ENCODE measurements at places on chromosomes 5 and 9.

- no peak for DNase-seq
These were observed 132.8 kb upstream of the MPDZ start for GRCh38 chr9:13412331-13412730.

GRCh38 chr5:142405814-142406395 is 81.1 kb upstream of the SPRY4 start:
- no peak for DNase-seq

- no peak for DNase-seq
These were observed 11.3 kb downstream of the RAPGEF1 start for GRCh38 chr9:131728546-131728910.

- no peak for DNase-seq
These were observed 31.4 kb downstream of the FAM174A start for GRCh38 chr5:100566382-100567141.

DNA sequence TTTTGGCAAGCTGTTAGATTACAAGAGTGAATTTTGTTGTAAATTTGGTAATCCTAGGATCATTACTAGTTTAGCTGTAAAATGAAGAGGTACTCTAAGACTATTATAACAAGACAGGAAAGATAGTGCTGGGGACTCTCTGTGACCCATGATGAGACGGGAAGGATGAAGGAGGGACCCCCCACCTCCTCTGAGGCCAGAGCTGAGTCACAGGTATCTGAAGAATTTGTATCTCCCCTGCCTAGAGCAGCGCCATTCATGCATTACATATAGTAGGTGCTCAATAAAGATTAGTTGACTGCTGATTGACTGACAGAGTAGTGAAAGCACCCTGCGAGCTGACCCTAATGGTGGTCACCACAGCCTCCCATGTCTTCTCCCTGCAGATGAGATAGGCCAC is 202.8 kb downstream of the SNX18 start:
- no peak for DNase-seq

- DNase-seq: no peak
These were observed 25.9 kb upstream of the TAL2 start for GRCh38 chr9:105636331-105636730.

DNA sequence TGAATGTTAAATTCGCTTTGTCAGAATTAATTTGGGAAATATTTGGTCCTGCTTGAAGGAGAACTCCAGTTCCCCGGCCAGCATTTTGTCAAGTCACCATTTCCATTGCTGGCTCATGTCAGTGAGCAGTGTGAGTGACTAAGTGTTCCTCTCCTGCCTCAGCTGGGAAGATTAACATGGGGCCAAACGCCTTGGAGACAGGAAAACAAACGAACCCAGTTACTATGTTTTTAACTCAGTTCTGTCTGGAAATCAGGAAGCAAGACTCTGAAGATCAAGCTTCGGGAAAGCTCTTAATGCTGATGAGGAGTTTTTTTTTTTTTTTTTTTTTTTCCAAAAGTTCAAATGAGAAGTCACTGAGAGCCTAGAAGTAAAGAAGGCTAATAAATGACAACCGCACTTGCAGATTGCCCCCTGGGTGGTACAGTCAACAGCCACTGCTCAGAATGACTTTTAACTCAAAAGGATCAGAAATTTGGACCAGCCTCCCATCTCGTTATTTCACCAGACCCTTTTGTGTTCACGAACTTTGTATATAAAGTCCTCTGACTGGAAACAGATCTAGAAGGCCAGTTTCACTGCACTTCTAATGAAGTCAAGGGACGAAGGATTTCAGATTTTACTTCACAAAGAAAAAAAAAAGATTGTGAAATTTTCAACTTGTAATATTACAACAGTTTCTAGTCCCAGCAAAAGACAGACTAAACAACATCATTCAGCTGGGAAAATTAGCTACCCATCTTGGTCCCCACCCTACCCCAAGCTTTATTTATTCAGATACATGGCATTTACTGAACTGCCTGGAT is 121.3 kb downstream of the LHFPL2 start:
- DNase-seq: peak; percentile 82

- peak; percentile 17 for DNase-seq
These were observed 49.0 kb downstream of the PSD2 start for GRCh38 chr5:139844472-139845145.

DNA sequence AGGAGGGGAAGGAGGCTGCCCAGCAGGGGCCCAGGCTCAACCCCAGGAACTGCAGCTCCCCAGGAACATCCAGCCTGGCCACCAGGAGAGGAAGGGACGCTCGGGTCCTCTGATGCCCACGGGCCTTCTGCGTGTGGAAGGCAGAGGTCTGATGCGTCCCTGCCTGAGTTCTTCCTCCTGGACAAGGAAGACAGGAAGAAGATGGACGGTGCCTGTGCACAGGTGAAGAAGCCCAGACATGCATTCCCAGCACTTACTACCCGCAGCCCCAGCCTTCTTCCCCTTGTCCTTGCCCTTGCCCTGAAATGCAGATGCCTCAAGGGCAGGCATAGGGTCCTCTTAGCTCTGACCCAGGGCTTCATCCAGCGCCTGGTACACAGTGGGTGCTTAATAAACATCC is 56.7 kb upstream of the IRX1 start:
- no peak for DNase-seq

GRCh38 chr5:138649775-138650174 is 74.6 kb upstream of the HSPA9 start:
- DNase-seq: no peak

GRCh38 chr5:32984851-32985610 is 273.9 kb downstream of the NPR3 start:
- no peak for DNase-seq

- no peak for DNase-seq
These were observed 8.2 kb downstream of the DMAC1 start for GRCh38 chr9:7791394-7791793.

GRCh38 chr5:9834871-9835770 is 205.0 kb upstream of the TAS2R1 start:
- DNase-seq: no peak

DNA sequence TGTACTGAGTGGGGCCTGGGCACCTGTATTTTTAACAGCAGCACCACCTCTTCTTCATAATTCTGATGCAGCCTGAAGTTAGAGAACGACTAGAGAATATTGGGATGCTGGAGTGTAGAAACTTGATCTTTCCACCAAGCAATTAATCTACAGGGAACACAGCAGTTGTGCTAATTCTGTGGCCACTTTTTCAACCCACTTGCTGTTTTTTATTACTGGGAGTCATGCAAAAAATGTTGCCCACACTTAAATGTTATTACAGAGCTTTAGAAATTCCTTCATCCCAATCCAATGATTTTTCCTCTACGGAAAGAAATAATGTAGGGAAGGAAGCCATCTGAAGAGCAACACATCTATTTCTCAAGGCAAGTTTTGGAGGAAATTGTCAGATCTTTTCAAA is 190.9 kb upstream of the TUT7 start:
- DNase-seq: no peak

DNA sequence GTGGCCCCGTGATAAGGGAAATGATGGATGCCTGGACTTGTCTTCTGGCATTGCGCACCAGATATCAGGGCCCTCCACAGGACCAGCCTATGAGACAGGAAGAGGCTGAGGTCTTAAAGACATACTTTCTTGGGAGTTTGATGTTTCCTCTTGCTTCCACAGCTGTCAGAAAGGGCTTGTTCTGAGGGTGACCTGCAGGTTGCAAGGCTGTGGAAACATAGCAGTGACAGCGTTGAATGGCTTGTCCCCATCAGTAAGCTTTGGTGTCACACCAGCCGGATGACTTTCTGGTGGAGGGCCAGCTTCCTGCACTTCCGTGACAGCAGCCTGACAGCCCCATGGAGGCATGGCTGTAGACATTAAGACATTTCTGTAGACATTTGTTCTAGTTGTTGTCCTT is 143.2 kb downstream of the C9orf152 start:
- DNase-seq: no peak

GRCh38 chr9:104142799-104143549 is 48.9 kb downstream of the SMC2 start:
- DNase-seq: no peak

GRCh38 chr5:14830210-14831005 is 41.2 kb downstream of the ANKH start:
- no peak for DNase-seq

DNA sequence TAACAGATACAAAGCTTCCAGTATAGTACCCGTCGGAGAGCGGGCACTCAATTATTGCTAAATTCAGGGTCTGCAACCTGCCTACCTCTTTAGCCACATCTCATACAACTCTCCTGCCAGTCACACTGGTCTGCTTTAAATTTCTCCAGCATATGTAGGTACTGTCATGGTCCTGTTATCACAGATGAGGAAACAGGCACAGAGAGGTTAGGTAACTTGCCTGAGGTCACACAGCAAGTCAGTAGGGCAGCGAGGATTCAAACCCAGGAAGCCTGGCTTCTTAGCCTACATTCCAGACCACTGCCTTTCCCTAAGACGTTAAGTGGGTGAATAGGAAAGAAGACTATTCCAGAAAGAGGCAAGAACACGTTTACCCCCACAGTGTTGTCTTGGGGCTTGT is 186.0 kb upstream of the NFIB start:
- no peak for DNase-seq

- DNase-seq: no peak
These were observed 463.3 kb upstream of the DMAC1 start for GRCh38 chr9:8262625-8263622.

- no peak for DNase-seq
These were observed 316.4 kb downstream of the NR3C1 start for GRCh38 chr5:143086908-143087637.

DNA sequence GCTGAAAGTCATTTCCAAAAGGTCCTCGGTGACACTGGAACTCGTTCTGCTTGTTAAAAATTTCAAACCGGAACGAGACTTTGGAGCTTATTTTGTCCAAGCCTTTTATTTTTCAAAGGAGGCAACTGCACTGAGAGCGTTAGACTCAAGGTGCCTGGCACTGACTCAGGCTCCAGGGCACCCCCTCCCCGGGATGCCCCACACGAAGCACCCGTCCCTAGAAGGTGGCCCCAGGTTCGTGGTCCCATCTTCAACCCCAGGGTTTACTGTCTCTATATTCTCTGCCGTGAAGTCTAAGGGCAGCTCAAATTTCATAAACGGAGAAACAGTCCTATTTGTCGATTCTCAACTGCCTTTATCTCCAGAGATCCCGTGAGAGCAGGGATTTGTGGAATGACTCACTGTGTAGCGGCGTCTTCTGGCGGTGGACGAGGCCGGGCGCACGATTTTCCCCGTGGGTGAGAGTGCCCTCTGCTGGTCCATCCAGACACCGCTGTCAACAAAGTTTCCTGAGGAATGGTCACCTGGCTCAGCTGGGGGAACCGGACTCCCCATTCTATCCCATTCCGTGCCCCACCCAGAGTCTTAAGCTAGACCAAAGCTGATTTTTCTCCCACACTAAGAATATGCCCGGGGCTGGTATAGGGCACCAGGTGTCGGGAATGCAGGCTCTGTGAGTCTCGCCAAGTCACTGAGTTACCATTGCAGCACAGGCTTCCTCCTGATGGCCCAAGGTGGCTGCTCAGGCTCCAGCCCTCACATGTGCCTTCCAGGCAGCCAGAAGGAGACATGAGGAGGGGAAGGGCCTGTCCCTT is 27.1 kb upstream of the SLC6A19 start:
- DNase-seq: peak; percentile 12

DNA sequence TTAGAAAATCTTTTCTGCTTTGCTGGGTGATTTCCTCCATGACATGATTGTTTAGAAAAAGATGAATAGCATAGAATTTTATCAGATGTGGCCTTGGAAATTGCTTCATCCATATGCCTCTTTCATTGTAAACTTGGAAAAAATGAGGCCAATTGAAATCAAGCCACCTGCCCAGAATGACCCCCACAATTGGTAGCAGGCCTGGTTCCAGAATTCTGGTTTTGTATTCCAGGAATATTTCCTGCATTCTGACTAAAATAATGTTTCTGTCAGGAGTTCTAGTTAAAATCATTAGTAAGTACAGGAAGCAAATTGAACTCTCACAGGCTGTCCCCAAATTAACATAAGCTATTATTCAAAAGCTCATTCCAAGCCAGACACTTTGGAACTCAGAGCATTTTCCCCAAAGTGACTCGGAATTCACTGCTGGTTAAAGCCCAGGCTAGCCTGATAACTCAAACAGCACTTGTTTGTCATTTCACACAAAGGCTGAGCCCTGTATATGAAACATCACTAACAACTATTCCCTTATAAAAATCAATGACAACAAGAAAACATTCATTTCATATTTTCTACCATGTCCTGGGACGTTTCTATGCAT is 75.1 kb upstream of the ADCY2 start:
- no peak for DNase-seq

DNA sequence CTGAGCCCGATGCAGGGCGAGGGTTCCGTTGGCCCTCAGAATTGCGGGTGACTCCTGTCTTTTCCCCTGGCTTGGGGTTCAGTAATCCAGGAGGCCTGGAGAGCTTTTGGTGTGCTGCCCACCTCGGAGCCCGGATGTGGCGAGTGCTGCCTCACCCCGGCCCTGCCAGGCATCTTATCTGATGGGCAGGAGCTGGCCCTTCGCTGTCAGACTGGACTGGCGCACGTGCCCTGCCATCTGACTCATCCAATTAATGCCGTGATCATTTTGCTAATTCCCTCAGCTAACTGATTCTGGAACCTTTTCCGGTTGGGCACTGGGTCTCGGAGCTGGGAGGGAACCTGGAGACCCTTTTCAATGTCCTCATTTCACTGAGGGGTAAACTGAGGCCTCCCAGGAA is 34.6 kb downstream of the RXRA start:
- DNase-seq: no peak

- no peak for DNase-seq
These were observed 132.1 kb downstream of the GLIS3 start for GRCh38 chr9:4167728-4168127.

GRCh38 chr9:14080959-14081542 is 232.9 kb downstream of the NFIB start:
- no peak for DNase-seq

DNA sequence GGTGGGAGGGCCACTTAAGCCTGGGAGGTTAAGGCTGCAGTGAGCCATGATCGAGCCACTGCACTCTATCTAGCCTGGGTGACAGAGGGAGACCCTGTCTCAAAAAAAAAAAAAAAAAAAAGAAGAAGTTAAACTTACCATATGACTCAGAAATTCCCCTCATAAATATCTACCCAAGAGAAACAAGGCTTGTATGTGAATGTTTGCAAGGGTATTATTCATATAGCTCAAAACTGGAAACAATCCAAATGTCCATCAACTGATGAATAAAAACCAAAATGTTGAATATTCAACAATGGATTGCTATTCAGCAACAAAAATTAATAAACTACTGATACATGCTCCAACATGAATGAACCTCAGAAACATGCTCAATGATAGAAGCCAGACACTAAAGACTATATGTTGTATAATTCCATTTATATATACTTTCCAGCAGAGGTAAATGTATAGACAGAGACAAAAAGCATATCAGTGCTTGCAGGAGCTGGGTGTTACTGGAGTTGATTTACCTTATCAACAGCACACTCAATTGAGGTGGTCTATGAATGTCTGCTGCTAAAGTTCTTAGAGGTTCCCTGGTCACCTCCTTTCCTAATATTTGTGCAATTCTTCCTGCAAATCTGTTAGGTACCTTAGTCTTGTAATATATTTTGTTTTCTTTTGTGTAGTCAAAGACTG is 5.3 kb upstream of the SREK1 start:
- no peak for DNase-seq

GRCh38 chr5:134798468-134798867 is 39.9 kb downstream of the DDX46 start:
- DNase-seq: no peak

GRCh38 chr9:125883565-125884217 is 136.5 kb downstream of the PBX3 start:
- DNase-seq: no peak
